ENCODE measurements at places on chromosomes 2 and 18. TPM values are rescaled to one million over a fixed set of nuclear protein-coding genes. Genes with fewer than 3 reads are reported as not detected.

GCG gene
- not detected for total RNA-seq

DNA sequence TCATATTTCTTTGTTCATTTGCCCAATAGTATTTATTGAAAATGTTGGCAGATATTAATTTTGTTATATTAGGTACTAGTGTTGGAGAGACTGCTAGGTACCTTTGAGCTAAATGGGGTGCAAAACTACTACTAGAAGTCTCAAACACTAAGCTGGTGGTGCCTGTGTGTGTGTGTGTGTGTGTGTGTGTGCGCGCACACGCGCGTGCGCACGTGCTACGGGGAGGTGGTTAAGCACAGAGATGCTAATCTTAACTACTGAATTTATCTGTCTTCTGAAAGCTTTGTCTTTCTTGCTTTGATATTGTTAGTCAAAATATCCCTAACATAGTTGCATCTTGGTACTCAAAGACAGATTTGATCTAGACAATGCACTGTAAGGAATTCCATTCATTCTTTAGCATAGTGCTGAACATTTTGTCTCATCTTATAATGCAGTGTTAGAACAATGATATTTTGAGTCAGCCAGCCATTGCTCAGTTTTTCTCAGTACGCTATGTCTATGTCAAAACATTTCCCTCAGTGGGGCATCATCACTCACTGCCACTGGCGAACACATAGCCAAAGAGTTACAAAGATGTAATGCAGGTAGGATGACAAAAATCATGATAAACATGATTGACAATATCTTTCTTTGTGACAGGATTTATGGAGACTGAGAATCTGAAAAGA is 396.0 kb upstream of the RGPD4 start:
- no peak for DNase-seq

GRCh38 chr2:62196278-62196901 is 475 bp downstream of the B3GNT2 start:
- peak; percentile 44 for DNase-seq

DNA sequence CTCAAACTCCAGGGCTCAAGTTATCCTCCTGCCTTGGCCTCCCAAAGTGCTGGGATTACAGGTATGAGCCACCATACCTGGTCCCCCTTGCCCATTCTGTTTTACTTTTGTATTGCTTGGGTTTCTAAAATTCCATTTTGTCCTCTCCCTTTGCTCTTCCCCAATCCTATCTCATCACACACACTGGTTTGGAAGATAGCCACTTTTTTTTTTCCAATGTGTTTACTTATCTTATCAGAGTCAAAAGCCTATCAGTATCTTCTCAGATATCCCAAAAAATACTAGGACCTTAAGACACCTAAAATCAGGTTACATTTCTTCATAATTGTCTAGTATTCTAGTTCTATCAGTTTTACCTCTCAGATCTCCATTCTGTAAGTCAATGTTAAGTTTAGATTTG is 56.1 kb downstream of the MSH2 start:
- DNase-seq = no peak

DNA sequence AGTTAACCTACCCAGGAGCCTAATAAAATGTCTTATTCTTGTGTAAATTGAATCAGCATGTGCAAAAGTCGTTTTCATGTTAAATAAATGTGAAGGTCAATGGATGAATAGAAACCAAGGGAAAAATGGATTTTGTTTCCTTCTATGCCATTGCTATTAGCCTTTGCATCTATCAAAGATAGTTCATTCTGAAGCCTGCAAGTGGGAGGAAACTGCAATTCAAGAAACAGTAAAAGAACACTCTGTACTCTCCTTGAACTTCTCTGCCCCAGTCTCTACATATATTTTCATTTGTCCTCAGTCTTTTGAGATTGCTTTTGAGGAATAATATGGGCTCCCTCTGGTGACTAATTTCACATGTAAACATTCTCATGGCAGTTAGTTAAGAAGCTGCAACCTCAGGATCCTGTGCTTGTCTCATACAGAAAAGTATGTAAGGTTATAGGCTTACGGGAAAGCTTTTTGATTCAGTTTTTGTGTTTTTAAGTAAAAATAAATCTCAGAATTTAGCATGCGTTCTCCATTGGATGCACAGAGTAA is 1590.0 kb upstream of the LRRTM1 start:
- peak; percentile 32 for DNase-seq

GYPC gene
- 4.1 TPM for total RNA-seq

NPPC gene
- total RNA-seq = not detected

TRIP12 gene
- total RNA-seq = 130 TPM

UGT1A1 gene
- total RNA-seq = not detected

DNA sequence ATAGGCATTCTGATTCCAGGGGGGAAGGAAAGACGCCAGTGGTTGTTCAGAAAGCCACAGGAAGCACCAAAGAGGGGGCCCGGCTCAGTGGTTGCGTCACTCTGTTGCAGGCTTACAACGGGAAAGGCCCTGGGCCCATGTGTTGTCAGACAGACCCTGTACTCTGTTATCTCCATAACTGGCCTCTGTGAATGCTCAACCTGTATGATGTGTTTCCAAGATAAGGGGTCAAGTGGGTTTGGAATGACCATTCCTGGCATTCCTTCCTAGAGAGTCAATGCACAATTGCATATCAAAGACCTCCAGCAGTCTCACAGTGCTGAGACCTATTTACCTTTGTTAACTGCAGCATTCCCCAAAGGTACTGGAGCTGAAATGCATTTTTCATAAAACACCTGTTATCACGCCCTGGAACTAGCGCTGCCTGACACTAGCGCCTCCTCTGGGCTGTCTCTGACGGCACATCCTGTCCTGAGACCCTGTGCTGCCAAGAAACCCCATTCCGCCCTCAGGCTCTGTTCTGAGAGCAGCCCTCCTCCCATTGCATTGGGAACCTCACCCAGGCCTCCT is 13.2 kb upstream of the LRRFIP1 start:
- DNase-seq = peak; percentile 87

STARD6 gene
- total RNA-seq = not detected

DNA sequence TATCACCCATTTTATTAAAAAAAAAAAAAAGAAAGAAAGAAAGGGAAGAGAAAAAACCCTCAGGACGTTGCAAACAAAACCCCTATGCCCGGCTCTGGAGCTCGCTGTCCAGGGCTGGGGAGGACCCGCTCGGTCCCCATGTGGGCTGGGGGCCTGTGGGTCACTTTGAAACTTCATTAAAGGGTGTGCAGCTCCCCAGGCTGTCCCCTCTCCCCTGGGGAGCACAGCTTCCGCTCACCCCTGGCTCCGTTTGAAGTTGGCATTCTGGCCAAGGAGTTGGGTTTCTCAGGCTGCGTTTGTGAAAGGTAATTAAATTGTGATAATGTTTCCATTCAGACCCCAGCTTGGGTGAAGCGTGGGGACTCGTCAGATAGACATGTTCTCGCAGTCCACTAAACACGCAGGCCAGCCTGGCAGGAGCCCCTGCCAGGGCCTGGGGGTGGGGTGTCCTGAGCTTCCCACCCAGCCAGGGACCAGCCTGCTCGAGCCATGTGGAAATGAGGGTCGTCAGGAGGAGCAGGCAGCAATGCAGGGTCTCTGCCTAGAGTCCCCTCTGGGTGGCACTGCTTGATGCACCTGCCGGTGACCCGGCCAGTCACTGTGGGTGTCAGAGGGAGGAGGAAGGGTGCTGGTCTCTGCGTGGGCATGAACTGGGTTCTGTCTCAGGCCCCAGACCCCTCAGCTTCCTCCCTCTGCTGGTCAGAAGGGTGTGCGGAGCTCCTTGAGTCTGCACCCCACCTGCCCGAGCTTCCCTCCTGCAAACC is 166.2 kb downstream of the INHBB start:
- no peak for DNase-seq

DNA sequence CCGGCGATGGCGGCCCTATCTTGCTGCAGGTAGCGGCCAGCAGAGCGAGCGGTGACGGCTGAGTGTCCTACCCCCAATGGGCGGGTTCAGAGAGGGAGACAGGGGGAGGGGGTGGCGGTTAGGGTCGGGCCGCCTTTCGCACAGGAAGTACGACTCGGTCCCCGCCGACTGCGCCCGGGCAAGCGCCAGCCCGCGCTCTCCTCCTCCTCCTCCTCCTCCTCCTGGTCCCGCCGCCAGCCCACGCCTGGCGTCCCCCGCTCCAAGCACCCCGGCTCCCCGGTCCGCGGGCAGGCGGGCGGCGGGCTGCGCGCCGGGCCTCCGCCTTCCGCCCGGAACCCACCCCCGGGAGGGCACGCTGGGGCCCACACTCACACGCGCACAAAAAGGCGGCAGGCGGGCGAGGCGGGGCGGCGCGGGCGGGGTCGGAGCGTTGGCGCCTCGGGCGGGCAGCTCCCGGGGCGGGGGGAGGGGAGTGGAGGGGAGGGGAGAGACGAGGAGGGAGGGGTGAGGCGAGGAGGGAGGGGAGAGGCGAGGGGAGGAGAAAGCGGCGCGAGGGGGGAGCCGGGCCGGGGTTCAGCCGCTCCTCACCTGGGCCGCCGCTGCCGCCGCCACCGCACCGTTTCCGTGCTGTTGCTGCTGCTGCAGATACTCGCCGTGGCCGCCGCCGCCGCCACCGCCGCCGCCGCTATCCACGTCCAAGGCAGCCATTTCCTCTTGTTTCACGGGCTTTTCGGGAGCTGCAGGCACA is 1.2 kb downstream of the SP3 start:
- DNase-seq = peak; percentile 85

ANKRD23 gene
- not detected for total RNA-seq

DNA sequence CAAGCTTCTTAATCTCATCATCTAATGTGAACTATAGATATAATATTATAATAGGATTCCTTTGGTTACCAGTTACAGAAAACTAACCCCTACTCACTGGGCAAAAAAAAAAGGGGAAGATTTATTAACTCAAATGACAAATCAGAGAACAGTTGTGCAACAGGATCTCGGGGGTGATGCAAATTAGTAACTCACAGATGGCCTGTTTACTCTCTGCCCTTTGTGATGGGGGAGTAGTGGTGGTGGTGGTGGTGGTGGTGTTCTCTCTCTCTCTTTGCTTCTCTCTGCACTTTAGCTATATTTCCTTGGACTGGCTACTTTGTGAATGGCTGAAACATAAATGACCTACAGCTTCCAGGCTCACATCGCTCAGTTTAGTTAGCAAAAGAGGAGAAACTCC is 59.0 kb downstream of the TMEM247 start:
- no peak for DNase-seq

DNA sequence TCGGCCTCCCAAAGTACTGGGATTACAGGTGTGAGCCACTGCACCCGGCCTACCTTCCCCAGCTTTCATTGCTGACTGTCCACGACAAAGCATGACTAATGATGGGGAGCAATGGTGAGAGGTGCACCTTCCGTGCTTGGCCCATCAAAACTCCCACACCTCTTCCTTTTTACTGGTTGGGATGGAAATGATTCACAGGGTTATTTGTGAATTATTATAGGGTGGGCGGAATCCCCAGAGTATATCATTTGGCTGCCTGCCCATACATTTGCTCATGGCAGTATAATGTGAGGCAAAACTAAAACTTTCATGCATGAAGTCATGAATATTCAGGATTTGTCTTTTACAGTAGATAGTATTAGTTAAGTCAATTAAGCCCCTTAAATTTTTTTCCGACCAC is 334.2 kb upstream of the NETO1 start:
- DNase-seq = no peak

RAX gene
- not detected for total RNA-seq

GCC2 gene
- 9.1 TPM for total RNA-seq

GRCh38 chr2:8554296-8554806 is 127.5 kb upstream of the ID2 start:
- no peak for DNase-seq

GRCh38 chr2:46116553-46116991 is 180.6 kb upstream of the EPAS1 start:
- no peak for DNase-seq

DNA sequence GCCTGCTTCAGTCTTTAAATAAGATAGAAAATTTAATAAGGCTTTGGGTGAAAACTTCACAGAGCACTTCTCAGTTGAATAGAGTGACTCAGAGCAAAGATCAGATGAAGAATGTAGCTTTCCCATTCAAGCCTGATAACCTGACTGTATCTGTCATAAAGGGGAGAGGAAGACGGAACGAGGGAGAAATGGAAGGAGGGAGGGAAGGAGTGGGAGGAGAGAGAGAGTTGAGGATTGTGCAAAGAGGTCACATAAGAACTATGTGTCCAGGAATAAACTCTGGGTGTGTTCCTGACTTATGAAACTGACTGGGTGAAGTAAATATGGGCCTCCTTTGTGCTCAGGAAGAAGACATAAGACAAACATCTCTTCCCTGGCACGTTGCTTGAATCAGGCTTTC is 385.5 kb downstream of the LPIN1 start:
- no peak for DNase-seq

GRCh38 chr2:94874277-94874997 is 3.2 kb downstream of the TEKT4 start:
- DNase-seq = peak; percentile 40

DNA sequence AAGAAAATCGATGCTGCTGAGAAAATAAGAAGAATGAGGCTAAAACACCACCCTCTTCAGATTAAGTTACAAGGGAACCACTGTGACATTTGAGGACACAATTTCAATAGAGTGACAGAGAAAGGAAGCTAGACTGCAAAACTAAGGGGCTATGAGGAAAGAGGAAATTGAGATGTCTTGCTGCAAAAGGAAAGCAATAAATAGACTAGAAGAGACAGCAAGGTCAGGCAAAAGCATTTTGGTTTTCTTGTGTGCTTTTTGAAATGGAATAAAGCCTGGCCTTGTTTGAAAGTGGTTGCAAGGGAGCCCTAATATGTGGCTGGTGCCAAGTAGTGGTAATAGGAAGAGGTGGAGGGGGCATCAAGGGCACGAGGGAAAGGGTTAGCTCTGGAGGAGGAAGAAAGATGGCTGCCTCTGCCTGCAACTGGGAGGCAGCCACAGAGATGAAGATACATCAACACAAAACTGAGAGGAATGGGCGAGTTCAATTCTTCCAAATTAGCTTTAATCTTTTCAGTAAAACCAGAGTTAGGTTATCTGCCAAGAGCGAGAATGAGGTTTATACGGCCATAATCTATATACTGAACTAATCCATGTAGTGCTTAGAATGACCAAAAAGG is 1.2 kb upstream of the MRO start:
- no peak for DNase-seq

GRCh38 chr2:170462433-170463205 is 252.5 kb upstream of the SP5 start:
- DNase-seq = no peak

DNA sequence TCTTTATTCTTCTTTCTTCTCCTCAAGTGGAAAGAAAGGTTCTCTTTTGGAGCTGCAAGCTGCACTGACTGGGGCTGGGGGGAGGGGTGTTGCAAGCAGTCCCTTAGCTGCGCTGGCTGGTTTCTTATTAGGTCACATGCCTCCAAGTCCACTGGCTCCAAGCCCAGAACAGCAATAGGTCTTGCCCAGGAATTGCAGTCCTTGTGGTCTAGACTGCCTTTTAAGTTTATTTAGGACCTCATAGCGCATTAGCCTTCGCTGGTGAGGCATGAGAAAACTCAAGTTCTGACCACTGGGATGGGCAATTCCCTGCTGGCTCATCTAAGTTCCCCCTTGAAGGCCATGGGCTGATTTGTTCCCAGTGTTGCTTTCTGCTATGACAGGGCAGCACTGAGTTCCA is 138.6 kb upstream of the SCN7A start:
- DNase-seq = peak; percentile 72

NOTO gene
- total RNA-seq = not detected

DNA sequence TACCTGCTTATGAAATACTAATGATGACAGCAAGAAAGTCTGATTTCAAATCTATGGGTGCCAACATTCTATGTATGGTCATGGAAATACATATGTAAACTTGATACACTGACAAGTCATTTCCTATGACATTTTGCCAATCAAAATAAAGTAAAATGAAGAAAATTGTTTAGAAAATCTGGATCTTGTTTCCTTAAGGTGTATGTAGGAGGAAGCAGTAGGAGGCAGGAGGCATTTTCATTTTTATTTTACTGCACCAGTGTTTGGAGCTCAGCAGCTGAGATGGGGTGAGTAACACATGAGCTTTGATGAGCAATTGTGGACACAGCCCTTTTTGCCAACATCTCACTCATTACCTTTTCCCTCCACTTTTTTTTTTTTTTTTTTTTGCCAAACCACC is 167.0 kb downstream of the AFF3 start:
- peak; percentile 84 for DNase-seq

Data from M059J (cell line).